ENCODE measurements at places on chromosomes 1 and 21.

GRCh38 chr1:58156124-58156468 is 390.4 kb downstream of the OMA1 start:
- DNase-seq, result no peak

DNA sequence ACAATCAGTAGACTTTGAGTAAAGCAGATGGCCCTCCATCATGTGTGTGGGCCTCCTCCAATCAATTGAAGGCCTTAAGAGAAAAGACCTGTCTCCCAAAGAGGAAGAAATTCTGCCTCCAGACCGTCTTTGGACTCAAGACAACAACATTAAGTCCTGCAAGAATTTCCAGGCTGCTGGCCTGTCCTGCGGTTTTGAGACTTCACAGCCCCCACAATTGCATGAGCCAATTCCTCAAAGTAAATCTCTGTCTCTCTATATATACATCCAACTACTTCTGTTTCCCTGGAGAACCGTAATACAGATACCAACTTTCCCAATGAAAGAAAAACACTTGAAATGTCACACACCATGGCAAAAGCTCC is 16.4 kb downstream of the REG4 start:
- no peak for DNase-seq

DNA sequence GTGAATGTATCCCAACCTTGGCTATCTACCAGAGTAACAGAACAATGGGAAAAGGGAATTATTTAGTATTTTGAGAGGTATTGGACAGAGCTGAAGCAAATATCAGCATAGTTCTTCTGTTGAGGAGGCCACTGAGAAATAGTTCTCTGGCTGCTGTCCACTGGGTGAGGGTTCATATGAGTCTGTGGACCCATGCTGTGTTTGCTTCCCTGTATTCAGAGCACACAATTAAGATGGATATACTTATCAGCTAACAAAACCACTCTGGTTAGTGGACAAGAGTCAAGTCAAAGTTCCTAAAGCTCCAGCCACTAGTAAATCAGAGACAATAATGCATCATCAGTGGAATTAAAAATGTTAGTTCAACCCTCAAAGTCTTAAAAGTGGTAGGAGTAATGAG is 66.1 kb downstream of the RGS18 start:
- DNase-seq, result peak; percentile 89

DNA sequence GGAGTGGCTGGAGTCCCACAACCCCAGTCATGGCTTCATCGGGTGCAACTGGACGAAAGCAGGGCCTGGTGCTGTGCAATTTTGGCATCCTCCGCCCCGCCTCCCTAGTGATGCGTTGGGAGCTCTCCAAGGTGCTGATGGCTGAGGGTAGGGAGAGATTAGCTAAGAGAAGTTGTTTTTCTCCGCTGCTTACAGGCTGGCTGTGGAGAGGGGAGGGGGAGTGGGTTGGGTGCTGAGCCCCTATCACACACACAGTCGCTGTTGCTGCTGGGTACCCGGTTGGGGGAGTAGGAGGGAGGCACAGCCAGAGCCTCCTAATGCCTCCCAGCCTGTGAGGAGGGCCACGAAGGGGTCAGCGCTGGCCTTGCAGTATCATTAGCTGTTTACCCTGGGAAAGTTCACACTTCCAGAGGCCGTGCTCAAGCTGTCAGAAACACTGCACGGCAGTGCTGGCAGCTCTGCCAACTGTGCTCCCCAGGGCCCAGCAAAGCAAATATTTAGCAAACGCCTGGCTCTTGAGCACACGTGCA is 110.0 kb downstream of the GRIK3 start:
- DNase-seq, result peak; percentile 9
